ENCODE measurements at places on chromosomes 12 and 14.

DNA sequence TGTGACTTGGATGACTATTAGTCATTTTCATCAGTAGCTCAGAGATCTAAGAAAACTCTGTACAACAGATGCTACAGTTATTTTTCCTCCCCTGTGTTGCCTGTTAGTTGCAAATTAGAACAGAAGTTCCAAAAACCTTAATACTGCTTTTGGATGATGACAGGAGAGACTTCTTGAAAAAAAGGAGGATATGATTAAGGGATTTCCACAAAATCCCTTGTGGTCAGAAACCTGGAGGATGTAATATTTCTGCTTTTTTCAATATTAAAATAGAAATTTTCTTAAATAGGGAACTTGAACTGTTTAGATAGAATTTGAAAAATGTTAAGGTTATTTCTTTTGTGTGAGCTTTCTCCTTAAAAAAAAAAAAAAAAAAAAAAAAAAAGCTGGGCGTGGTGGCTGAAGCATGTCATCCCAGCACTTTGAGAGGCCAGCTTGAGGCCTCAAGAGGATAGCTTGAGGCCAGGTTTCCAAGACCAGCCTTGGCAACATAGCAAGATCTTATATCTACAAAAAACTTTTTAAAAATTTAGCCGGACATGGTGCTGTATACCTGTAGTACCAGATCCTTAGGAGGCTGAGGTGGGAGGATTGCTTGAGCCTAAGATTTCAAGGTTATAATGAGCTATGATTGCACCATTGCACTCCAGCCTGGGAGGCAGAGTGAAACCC lies 14.1 kb downstream of the CMAS start:
- ATAC-seq = no peak

GRCh38 chr12:98085046-98085755 lies 430.2 kb upstream of the TMPO start:
- ATAC-seq = no peak

DNA sequence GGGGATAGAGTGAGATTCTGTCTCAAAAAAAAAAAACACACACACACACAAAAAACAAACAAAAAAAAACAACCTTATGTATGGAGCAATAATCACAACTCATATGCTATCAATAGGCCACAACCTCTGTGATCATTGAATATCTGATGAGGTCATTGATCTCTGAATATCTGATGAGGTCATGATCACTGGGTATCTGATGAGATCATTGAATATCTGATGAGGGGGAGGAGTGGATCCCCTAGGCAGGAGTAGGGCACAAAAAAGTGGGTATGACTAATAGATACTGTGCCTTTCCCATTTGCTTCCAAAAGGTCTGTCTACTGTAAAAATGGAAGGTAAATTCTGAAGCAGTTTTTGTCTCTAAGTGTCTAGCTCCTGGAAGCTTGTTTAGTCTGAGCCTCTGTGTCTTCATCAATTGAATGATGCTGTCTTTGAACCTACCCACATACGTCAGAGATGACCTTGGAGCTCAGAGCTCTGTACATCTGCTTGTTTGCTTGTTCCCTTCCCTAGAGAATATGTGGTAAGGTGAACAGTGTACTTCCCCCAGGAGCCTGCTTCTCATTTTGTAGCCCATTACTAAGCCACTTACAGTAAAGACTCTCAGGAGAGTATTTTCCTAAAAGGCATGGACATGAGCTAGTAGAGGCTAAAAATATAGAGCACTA lies 13.6 kb downstream of the PAH start:
- no peak for ATAC-seq

DNA sequence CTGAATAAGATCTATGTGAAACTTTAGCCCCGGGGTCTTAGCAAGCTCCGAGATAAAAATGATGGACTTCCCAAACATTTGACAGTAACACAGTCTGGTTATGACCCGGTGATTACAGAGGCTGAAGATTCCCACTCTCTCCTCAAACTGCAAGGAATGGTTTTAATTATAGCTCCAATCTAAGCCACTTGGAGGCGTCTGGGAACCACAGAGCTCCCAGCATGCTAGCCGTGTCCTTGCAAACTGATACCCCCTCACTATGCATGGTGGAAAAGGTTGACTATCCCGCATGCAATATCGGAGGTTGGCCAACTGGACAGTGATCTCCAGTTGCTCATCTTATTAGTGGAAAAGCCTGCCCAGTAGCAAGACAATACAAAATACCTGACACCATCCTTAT lies 76.5 kb upstream of the GRIN2B start:
- ATAC-seq = no peak

DNA sequence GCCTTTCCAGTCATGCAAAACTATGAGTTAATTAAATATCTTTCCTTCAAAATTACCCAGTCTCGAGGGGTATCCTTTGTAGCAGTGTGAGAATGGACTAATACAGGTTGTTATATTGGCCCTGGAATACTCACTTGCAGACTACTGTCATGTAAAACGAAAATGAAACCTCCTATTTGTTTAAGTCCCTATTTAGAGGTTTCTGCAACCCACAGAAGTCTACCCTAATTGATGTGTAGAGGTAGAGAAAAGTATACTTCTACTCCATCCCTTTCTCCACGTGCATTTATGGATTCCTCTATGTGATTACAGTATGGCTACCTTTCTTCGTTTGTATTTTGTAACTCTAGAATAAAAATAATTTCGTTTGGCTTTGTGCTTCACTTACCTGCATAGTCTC lies 371.1 kb downstream of the FSCB start:
- ATAC-seq = no peak

GRCh38 chr12:43331935-43332334 lies 220.1 kb downstream of the ADAMTS20 start:
- no peak for ATAC-seq

- no peak for ATAC-seq
These were observed 505.1 kb downstream of the NELL2 start for GRCh38 chr12:44370982-44371381.

DNA sequence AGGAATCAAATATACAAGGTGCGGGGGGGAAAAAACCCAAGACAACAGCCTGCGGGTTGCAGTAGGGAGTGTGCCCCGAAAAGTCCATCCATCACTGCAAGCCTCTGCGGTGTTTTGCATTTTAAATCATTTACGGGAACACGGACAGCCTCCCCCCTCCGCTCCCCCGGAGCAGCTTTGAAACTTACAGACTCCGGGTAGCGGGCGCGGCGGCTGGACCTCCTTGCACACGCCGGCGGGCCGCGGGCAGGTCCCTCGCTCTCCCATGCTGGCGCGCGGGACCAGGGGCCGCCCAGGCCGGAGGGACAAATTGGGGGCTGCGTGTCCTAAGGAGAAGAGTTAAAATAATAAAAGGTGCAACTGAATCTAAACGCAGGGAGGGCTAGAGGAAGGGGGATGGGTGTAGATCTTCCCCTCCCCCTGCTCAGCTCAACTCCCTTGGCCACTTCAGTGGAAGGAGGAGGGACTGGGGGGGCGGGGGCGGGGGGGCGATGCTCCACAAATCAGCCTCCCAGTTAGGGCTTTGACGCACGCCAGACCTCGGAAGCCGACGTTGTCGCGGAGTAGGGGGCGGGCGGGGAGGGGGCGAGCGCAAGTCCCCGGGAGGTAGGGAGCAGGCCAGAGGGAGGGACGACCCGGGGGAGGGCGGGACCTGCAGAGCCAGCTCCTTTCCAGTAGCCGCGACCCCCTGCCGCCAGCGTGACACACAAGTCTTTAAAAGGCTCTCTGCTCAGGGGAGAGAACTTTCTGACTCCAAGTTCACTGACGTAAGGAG lies at the start of gene KCNJ8:
Gene KCNJ8 (minus strand): TSS at position 349 of the 775 bp plus-strand sequence. CDS start 1,090 bp downstream, outside the sequence.
- peak; percentile 59 for ATAC-seq

- ATAC-seq = no peak
These were observed 15.1 kb downstream of the BCAT1 start for GRCh38 chr12:24933694-24934407.

GRCh38 chr14:94560291-94560665 lies 964 bp upstream of the SERPINA4 start:
- no peak for ATAC-seq

- ATAC-seq = no peak
These were observed 195.7 kb downstream of the FBXL14 start for GRCh38 chr12:1398673-1399072.

DNA sequence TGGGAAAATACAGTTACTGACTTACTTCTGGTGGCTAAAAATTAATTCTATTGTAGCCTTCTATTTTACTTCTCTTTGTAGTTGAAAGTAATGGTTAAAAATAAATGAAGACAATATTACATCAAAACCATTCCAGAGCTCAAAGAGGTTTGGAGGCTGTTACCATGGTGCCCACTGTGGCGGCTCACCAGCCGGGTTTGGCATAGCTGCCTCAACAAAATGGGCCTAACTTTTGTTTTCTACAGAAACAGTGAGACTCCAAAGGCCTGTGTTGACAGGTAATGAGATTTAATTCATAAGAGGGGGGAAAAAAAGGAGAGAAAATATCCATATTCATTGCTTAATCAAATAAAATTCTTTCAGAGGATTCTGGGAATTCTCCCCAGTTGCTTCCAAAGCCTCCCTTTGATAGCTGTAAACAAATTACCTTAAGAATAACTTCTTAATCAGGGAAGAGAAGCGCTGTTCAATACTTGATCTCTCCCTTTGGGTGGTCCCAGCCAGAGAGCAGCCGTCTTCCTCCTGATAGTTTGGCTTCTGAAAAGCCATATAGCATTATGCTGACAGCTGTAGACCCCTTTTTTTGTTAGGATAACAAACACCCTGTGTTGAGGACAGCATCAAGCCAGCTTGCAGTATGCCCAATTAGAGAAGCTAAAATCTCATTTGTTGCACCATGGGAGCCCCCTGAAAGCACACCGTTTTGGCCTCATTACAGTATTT lies 266.8 kb downstream of the NEDD1 start:
- ATAC-seq = no peak

DNA sequence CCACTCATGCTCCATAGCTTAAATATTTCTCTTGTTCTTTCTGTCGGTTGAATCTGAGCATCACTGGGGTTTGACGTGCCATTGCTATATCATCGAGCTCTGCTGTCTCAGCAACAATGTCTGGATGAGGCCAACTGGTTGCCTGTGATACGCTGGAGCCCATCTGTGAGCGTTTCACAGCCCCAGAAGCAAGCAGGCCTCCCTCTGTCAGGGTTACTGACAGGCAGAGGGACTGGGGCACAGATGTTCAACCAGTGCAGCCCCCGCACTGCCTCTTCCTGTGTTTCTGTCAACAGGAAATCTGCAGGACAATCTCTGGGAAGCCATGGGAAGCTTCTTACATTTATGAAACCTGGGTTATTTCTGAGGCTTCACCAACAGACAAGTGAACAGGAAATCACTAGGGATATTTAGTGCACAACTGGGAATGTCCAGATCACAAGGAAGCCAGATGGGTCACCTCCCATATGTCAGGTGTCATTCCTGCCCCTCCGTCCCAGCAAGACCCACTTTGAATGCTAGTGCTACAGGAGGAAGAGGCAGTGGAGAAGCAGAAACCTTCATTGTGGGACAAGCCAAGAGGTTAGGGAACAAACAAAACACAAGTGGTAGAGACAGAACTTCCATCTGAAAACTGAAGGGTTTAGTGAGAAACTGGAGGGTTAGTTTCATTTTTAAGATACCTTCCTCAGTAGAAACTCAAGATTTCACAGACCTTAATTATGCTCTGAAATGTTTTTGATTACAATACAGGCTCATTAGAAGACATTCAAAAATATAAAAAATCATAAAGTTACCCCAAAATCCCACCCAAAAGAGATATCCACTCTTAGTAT lies 24.1 kb downstream of the DMAC2L start:
- peak; percentile 80 for ATAC-seq

GRCh38 chr14:78725086-78725485 lies 554.9 kb downstream of the NRXN3 start:
- ATAC-seq = no peak

GRCh38 chr12:113405694-113406093 lies 2.0 kb upstream of the SDS start:
- no peak for ATAC-seq

Data from SK-N-SH treated with all-trans-retinoic acid at 6 μM for 48 hours (cell line).